Foreskin fibroblast (primary cell): ENCODE measurements at places on chromosomes 13 and 19.

DNA sequence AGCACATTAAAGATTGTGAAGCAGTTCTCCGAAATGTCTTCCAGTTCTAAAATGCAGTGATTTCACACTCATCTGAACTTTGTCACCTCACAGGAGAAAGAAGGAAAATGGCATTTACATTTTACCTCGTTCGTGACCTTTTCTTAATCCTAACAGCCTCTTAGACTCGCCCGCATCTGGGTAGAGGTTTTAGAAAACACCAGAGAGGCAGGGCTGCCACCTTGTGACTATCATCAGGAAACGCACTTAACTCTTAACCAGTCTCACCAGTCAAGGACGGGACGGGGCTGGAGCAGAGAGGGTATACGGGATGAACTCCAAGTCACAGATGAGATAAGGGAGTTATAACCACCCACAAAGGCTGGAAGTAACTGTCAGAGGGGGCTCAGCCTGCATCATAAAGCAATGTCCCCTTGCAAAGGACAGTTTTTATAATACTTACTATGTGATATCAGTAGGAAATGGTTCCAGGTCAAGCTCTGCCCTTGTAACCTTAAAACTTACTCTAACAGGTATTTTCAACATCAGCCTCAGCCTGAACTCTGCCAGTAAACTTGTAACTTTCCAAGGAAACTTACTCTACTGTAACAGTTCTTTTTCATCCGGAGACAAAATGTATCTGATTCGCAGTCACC is 8.6 kb upstream of the CEACAM6 start:
- peak; percentile 68 for DNase-seq

GRCh38 chr19:54586397-54586796 is 7.0 kb upstream of the LILRA1 start:
- no peak for DNase-seq

GRCh38 chr13:25771641-25772478 is 280.0 kb downstream of the SHISA2 start:
- no peak for DNase-seq

GRCh38 chr19:1590641-1591397 is 1.8 kb downstream of the MBD3 start:
- no peak for DNase-seq

- peak; percentile 95 for DNase-seq
Measured at GRCh38 chr13:41284512-41285288, 21.3 kb upstream of the MTRF1 start.

DNA sequence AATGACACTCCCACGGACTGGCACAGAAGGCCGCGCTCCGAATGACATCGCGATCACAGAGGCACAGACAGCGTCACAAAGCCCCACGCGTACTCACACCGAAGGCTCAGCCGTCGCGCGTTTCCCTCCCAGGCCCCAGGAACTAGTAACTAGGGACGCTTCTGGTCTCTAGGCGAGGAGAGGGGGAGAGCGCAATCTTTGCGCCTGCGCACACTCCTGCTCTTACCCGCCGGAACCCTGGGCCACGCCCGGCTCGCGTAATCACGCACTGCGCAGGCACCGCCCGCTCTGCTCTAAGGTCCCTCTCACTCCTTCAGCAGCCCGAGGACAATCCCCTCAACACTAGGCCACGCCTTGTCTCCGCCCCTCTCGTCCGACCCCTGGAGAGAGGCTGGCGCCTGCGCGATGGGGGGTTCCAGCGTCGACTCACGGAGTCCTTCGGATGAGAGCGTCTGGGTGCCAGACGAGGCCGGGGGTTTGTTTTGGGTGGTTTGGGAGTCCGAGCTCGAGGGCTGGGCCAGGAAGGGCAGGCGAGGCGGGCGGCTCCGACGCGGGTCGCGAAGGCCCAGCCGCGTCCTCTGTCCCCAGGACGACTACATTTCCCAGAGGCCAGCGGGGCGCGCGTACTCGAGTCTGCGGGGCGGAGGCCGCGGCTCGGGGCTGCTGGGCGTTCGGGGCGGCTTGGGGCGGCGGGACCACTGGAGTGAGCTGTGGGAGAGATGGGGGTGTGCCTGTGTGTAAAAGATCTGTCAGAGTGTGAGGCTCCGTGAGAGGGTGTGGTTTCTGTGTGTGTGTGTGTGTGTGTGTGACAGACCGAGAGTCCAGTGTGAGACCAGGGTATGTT is at the start of gene ZNF471:
Gene ZNF471 (plus strand): TSS at position 410 of the 844 bp plus-strand sequence. CDS start 3,717 bp downstream, outside the sequence.
- peak; percentile 100 for DNase-seq

- peak; percentile 41 for DNase-seq
Measured at GRCh38 chr19:48696353-48697010, 711 bp downstream of the FUT2 start.

- peak; percentile 68 for DNase-seq
Measured at GRCh38 chr13:28494504-28494777, 487 bp downstream of the FLT1 start.

DNA sequence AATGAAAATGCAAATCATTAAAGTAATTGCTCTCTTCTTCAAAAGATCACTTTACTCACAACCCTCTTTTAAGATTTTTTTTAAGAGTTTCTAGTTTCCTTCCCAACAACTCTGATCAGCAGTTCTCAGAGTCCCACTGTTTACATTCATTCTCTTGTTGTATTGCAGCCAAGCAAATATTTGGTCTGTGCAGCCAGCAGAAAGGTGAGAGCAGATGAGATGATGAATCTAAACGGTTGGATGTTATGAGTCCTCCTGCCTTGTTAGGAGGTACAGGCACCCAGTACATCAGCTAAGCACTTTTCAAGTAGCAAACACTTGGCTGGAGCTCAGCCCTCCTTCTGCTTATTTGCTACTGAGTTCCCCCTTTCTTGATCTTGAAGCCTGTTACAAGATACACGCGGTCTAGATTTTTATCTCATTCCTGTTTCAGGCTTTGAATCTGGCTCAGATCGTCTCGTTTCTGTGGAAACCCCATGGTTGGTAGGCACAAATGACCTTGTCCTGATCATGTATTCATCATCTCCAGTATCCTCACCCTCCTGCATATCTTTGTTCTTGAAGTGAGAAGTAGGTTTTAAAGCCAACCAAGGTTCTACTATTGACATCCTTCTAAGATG is 300.7 kb downstream of the DCT start:
- no peak for DNase-seq

- peak; percentile 73 for DNase-seq
Measured at GRCh38 chr19:38713227-38713649, 31.0 kb downstream of the CAPN12 start.

GRCh38 chr13:38620876-38621275 is 66.0 kb upstream of the FREM2 start:
- DNase-seq: no peak

GRCh38 chr19:31354799-31355664 is 5.8 kb upstream of the TSHZ3 start:
- no peak for DNase-seq

DNA sequence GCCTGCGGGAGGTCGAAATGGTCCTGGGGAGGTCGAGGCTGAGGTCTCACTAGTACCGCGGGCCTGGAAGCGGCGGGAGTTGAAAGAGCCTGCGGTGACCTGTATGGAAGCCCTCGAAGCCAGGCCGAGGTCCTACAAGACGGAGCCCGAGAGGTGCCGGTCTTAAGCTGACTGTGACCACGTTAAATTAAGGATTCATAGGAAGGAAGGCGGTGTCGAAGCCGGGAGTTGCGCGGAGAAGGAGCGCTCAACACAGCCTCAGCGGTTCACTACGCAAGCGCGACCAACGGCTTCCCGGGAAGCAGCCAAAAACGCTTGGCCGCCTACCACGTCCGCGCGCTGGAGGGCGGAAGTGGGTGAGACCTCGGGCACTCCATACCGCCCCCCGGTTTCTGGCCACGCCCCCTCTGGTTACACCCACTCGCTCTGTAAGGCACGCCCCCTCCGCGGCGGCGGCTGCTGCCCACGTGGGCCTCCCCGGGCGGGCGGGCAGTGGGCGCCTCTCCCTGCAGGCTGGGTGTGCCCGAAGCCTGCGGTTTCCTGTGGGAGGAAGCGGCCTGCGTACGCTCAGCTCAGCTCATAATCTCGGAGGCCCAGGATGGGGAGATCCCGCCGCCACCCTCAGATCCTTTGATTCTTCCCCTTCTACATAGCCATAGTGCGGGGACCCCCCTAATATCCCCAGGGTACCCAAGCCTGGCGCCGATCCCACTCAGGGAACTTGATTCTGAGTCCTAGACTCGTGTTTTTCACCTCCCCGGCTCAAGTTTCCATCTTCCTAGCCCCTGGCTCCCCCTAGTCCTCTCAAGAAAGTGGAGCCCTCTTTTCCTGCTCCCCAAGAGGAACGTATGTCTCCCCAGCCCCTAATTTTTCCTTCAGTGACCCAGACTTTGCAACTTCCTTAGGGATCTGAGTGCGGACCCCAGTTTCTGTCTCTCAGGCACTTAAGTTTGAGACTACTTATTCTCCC is 3.4 kb upstream of the EMP3 start:
- peak; percentile 100 for DNase-seq

GRCh38 chr13:98576200-98576945 is 534 bp downstream of the STK24 start:
- peak; percentile 59 for DNase-seq

DNA sequence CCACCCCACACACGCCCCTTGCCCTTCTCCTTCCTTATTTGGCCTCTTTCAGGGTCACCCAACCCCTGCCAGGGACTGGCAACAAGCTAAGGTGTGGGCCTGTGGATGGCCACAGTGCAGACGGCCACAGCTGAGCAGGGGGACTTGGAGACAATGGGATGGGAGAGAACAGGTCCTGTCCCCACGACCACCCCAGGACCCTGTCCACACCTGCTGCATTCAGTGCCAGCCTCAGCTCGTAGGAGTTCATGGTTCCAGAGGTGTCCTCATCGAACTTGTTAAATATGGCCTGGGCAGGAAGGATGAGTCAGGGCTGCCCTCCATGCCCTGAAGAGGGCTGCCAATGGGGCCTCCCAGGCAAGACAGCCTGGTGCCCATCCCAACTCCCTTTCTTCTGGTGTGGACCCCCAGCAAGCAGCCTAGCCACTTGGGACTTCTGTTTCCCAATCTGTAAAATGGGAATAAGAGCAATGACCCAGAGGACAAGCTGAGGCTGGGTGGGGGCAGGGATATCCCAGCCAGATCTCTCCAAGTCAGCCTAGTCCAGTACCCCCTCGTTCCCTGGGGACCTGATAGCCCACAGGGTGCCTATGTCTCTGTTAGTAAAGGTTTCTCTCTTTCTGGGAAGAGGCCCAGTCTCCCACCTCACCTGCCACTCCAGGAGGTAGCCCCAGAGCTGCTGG is 10.6 kb downstream of the CAPN12 start:
- DNase-seq: peak; percentile 59

GRCh38 chr13:100789968-100790367 is 115.4 kb upstream of the TMTC4 start:
- DNase-seq: no peak

- peak; percentile 81 for DNase-seq
Measured at GRCh38 chr19:55460670-55461258, 678 bp downstream of the ISOC2 start.

DNA sequence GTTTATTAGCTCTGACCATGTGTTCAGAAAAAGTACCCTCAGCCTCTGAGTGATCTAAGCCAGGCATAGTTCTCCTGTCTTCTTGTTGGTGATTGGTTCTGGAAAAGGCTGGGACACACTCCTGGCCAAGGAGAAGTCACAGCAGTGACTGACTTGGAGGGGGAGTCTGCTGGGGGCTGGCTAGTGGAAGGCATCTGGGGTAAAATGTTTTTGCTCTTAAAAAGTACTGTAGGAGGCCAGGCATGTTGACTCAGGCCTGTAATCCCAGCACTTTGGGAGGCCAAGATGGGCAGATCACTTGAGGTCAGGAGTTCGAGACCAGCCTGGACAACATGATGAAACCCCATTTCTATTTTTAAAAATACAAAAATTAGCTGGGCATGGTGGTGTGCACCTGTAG is 21.7 kb downstream of the FAM187B start:
- no peak for DNase-seq

DNA sequence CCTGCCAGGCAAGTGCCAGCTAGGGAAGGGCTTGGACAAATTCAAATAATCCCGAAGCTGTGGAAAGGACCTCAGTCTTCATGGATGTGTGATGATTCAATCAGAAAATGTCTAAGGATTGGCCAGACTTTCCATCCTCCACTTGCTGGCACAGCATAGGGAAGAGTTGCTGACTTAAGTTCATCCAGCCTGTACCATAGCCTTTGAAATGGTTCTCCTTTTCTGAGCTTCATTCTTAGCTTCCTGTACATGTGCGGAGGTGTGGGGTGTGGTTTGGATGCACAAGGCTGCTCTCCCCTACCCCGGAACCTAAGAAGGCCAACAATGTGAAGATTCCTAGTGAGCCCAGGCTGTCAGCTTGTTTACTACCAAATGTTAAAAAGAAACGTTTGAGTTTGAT is 959 bp upstream of the IGFL3 start:
- no peak for DNase-seq

DNA sequence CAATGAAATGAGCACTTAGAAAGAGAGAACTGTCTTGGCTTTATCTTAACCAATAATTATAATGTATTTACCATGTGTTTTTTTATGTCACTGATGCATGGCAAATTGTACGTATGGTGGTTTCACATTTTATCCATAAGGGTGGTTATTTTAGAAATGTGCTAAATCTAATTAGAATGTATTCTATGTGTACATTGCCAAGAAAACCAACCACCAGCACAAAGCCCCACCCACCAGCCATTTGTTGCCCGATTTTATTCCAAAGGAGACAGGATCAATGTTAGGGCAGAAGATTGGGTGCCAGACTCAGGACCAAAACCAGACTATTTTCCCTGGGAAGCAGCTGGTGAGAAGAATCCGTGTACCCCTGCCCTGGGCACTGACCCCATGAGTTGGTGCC is 63.0 kb upstream of the SOX1 start:
- DNase-seq: no peak

GRCh38 chr19:6246174-6247006 is 33.4 kb downstream of the MLLT1 start:
- DNase-seq: no peak

- DNase-seq: no peak
Measured at GRCh38 chr19:7540761-7541474, 5.4 kb downstream of the PNPLA6 start.

DNA sequence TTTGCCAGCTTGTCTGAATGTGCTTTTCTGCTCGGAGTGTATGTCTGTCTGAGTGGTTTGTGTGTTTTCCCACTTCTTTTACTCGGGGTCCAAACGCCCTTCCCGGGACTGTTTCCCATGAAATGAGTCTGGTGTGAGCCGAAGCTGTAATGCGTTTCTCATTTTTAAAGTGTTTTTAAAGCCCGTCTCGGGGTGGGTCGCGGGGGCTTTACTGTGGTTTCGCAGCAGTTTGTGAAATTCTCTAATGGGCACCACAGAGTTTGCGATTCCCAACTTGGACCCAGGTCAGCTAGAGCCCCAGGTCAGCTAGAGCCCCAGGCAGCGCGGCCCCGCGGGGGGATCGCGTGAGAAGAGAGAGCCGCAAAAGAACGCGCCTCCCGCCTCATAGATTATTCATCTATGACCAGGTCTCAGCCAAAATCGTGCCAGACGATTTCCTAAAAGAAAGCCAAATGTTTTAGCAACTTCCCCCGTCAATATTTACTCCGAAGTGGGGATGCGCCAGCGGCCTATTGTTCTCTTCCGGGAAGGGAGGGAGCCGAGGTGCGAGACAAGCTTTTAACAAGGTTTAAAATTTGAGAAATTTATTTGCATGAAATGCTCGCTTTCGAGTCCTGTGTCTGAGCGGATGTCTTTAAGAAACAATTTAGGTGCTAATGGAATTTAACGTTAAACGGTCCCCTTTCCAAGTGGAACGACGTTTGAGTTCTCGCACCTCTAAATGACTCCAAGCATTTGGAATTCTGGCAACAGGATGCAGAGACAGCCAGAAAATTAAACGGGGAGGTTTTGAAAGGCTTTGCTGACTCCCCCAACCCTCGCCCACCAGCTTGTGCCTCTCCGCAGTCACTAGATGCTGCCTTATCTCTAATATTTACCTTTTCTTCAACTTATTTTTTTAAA is 2.2 kb downstream of the ZIC2 start:
- DNase-seq: no peak

GRCh38 chr13:23963947-23964346 is 66.6 kb upstream of the C1QTNF9B start:
- peak; percentile 56 for DNase-seq
